GM20000 (cell line): ENCODE measurements at places on chromosomes 2 and 18.

GRCh38 chr2:136255127-136255526, 137.2 kb upstream of the CXCR4 start:
- DNase-seq, result no peak

DNA sequence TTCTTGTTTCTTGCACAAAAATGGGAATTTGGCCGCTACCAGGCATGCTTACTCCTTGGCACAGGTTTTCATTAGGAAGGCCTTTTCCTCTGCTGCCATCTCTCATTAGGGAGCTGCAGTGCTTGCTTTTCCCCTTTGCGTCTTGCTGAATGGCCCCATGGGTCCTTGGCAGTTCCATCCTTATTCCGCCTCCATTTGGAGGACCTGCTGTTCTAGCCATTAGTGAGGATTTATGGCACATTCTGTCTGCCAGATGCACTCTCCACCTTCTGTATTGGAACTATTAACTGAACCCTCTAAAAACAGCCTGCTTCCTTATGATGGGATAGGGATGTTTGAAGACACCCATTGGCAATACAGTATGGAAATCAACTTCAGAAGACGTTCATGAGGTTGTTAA, 103.5 kb upstream of the NOSTRIN start:
- DNase-seq, result no peak

GRCh38 chr18:74342416-74343043, 26.9 kb downstream of the C18orf63 start:
- DNase-seq, result no peak

DNA sequence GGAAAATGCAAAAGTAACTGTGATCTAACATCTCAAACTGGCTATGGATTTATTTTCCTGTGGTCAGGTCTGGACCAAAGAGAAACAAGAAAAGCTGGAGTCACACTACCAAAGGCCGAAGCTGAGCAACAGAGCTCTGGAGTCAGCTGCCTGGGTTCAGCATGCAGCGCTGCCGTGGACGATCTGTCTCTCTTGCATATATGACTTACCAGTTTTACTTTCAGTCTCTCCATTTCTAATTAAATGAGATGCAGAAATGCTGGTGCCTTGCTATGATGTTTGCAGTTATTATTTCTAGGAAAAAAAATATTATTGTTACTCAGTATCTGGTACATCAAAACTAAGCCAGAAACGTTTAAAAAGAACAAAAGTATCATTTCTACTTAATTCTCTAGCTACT, 813.2 kb downstream of the RNF144A start:
- no peak for DNase-seq

DNA sequence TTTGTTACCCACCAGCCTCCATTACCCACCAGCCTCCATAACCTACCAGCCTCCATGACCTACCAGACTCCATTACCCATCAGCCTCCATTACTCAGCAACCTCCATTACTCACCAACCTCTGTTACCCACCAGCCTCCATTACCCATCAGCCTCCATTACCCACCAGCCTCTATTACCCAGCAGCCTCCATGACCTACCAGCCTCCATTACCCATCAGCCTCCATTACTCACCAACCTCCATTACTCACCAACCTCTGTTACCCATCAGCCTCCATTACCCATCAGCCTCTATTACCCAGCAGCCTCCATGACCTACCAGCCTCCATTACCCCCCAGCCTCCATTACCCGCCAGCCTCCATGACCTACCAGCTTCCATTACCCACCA, 133.3 kb upstream of the HS6ST1 start:
- no peak for DNase-seq

DNA sequence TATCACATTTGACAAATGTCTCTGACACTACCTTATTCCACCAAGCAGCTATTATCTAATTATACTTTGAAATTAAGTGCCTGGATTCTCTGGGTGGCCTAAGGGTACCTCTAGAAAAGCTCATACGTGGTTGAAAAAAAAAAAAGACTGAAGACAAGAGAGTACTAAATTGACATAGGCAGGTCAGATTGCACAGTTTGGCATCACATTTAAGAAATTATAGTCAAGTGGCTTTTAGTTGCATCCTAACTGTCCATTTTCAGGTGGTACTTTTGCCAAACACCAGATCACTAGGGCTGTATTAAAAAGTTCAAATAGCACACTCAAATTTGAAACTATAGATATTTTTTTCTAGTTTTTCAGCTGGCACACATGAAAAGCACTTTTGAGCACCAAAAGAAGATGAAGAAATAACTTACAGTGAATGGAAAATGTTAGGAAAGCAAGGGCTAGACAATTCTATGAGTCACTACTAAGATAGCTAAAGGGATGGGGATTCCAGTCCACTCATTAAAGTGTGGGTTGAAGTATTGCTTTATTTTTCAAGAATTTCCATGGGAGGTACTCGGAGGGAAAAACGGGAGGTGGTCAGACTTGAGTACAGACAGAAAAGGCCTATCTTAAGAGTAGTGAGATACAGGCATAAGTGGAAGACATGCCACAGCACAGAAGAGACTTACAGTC, 106.5 kb upstream of the COL5A2 start:
- no peak for DNase-seq
